ENCODE measurements at places on chromosomes 7 and 10.
A peak's percentile ranks its signal among the peaks of the same experiment; 100 is the strongest.

DNA sequence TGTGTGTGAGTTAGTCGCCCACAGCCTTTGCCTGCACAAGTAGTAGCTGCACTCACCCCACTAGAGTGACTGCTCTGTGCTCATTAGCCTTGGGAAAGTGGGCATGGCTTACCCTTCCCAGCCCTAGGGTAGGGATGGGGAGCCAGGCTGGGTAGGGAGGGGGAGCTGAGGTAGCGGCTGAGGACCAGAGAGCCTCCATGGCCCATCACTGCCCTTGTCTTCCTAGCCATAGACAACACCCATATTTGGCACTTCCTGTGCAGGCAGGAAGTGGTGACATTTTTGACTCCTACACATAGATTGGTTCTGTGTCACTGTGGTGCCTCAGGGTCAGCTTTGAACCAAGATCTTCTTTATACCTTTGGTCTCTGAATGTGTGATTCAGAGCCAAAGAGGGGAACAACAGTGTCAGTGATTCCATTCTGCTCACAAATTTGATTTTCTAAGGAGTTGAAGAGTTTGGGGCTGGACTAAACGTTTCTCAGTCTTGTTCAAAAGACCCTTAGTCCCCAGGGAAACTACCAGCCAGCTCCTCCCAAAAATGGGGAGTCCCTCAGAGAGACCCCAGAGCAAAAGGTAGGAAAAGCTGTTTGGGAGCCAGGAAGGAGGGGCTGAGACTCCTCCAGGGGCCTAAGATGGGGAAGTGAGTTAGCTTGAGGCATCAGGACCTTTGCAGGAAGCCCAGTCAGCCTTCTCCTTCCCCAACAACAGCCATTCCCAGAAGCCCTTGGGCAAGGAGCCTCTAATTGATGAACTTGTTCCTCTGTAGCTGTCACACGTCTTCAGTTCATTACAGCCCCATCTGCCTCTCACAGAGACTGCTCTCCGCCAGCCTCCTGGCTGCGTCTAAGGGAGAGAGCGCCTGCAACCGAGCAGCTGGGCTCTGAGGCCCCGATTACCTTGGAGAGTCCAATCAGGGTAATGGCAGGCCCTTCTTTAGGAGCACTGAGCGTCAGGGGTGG lies 135.0 kb downstream of the CDH23 start:
- no peak for DNase-seq

DNA sequence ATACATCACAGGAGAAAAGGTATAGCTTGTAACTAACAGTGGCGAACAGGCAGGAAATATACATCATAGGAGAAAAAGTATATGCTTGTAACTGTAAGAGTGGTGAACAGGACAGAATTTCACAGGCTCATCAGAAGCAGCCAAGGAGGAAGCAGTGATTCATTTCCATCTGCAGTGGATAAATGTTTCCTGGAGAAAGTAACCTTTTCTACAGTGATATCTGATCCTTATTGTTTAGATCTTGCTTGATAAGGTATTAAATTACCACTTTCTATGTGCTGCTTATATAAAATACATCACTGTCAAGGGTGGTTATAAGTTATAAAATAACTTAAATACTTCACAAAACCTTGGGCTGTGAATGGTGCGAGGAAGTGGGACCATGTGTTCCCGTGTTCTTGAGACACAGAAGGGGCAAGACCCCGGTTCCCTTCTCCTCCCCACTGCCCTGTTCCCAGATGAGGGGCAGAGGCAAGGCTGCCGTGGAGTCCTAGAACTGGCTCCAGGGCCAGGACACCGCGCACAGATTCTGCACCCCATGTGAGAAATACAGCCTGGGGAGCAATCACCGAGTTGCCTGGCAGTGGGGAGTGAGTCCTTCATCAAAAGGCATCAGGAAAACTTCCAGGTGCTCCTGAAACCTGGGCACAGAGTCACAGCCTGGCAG lies 135.2 kb downstream of the DIP2C start:
- DNase-seq: no peak

GRCh38 chr10:12333380-12334185 lies 15.8 kb upstream of the CAMK1D start:
- peak; percentile 24 for DNase-seq

DNA sequence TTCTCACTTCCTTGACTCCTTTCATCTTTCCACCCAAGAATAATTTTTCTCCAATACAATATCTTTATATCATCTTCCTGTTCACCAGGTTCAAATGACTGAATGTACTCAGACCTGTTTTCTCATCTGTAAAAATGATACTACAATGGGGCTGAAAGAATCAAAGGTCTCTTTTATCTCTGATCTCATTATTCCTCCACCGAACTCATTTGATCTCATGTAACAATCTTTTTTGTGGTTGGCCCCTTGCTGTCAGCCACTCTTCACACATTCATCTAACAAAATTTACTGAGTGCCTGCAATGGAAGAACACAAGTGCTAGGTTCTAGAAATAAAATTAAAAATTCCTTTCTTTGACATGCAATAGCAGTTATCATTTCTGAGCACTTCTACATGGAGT lies 65.0 kb downstream of the GRM8 start:
- DNase-seq: no peak

GRCh38 chr7:130904792-130905191 lies 170.8 kb upstream of the KLF14 start:
- no peak for DNase-seq

GRCh38 chr10:74437822-74438221 lies 286.8 kb downstream of the ADK start:
- no peak for DNase-seq

- DNase-seq: no peak
Measured at GRCh38 chr7:84181628-84182027, 13.0 kb downstream of the SEMA3A start.

DNA sequence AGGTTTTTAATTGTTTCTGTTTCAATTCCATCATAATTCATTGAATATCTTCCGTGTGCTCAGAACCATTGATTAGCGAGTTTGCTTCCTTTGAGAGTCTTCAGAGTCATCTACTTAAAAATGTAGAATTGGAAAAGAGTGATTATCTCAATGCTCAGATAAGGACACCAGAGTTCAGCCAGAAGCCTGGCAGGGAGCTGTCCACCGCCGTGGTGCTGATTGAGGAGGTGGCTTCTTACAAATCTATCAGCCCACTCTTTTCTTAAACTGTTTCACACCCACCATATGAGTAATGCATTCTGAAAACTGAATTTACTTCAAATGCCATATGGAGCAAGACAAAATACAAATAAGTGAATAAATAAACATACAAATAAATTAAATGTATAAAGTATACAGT lies 79.3 kb downstream of the INSYN2A start:
- DNase-seq: no peak

DNA sequence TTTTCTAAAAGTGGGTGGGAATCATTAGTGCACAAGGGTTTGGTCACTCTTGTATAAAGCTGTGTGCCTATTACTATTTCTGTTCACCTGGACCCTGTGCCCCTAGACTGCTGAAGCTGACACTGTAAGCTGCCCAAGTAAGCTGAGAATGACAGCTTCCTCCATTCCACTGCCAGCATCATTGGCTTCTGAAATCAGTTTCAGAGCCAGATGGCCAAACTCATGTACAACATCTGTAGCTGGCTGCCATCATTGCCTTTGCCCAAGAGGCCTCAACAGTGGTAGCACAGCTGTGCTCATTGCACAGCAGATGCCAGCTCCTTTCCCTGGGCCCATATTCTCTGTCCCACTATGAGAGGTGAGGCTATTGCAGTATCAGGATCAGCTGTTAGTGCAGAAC lies 165.7 kb downstream of the CPEB3 start:
- DNase-seq: no peak

- no peak for DNase-seq
Measured at GRCh38 chr7:48540746-48541145, 369.5 kb downstream of the ABCA13 start.

- no peak for DNase-seq
Measured at GRCh38 chr7:148379677-148380076, 210.9 kb upstream of the C7orf33 start.

DNA sequence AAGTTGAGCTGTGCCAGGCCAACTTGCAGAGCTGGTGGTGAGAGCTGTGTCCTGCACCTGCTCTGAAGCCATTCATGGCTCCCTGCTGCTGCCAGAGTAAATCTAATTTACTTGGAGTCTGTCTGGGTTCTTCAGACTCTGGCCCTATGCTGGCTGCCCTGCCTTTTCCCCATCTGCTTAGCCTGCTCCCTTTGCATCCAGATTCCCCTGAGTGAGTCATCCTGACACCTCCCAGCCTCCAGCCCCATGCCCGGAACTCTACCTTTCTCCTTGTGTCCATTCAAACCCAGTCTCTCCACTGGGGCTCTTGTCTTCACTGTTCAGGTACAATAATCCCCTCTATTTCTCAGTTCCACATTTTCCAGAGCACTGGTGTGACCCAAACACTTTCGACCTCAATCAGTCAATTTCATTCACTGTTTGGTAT lies 434.4 kb upstream of the ZMIZ1 start:
- no peak for DNase-seq

- no peak for DNase-seq
Measured at GRCh38 chr10:4652111-4653010, 173.6 kb upstream of the AKR1E2 start.

DNA sequence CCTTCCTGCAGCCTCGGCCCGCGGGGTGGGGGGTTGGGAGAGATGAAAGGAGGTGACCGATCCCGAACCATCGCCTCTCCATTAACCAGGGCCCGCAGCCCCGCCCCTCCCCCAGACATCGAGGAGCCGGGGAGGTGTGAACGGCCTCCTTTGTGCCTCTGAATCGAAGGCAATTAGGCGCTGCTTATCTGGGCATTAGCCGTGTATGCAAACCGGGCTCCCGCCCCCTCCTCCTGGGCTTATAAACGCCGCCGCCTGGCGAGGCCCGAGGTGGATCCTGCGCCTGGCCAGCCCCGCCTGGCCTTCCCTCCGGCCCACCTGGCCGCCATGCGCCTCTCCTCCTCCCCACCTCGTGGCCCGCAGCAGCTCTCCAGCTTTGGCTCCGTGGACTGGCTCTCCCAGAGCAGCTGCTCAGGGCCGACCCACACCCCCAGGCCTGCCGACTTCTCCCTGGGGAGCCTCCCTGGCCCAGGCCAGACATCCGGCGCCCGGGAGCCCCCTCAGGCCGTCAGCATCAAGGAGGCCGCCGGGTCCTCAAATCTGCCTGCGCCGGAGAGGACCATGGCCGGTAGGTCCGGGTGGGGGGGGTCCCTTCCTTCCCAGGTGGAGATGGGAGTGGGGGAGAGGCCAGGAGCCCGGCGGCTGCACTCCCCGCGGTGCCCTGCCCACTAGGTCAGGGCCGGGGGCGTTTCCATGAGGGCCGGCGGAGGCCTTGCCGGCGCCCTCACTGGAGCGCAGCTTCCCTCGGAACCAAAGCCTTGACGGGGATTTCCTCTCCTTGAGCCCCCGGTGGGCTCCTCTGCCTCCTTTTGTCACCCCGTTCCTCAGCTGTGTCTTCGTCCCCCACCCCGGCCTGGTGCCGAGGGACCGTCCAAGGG lies at the start of gene VENTX:
Gene VENTX (plus strand): TSS at position 268 of the 878 bp plus-strand sequence. CDS start 60 bp downstream, at position 328.
- DNase-seq: no peak

DNA sequence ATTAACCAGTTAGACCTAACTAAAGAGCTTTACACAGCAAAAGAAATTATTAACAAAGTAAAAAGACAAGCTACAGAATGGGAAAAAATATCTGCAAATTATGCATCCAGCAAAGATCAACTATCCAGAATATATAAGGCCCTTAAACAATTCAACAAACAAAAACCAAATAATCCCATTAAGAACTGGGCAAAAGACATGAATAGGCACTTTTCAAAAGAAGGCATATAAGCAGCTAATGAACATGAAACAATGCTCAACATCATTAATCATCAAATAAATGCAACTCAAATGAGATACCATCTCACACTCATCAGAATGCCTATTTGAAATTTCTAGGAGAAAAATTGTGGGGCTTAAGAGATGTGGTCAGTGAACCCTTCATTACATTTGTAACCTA lies 15.0 kb upstream of the DMTF1 start:
- no peak for DNase-seq

DNA sequence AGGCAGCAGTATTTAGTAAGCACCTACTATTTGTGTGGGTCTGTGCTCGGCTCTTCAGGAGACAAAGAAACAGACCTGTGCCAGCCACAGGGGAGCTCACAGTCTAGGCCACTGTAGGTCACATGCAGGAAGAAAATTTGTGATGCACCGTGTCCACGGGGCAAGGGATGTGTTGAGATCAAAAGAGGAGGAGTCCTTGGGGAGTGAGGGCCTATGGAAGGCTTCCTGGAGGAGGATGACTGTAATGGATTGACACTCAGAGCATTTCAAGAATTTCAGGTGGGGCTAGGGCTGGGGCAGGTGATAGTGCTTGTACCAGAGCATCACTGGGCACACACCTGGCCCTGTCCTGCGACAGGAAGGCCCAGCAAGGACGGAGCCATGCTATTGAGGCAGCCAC lies 102.7 kb downstream of the ZMIZ1 start:
- DNase-seq: no peak

GRCh38 chr7:122290476-122290875 lies 14.1 kb downstream of the FEZF1 start:
- DNase-seq: no peak

DNA sequence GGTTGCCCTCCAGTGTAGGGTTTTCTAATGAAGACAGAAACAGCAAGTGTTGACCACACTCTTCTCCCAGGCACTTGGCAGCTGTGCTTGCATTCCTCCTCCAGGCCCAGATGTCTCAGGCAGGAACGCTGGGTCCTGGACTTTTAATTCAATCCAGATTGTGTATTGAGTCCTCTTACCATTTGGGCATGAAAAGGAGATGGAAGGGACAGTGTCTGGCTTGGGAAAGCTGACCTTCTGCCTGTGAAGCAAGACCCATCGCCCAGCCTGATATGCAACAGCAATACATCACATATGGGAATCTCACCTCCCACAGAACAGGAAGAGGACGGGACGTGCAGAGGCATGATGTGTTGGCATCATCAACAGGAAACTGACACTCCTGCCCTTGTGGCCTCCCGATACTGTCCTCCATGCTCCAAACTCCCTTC lies 174.4 kb upstream of the LYZL2 start:
- DNase-seq: no peak

Measured in DMS153 (cell line).